Putamen (tissue), 1 donor: ENCODE measurements at places on chromosomes 6 and 20.

- DNase-seq = no peak
These were observed 23.6 kb upstream of the DNAAF9 start for GRCh38 chr20:3431109-3431508.

DNA sequence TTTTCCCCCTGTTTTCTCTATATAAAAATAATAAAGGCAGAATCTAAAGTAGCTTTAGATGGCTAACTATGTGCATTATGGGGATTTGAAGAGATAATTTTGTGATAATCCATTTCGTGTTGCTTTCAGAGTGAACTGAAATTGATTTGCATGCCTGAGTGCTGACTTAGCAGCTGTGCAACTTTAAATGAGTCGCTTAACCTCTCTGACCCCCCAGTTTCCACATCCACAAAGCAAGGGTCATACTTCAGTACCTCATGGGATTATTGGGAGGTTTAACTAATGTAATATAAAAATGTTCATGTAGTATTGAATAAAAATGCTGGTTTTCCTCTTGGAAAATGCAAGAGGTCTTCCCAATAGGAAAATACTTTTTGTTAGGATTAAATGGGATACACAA lies 63.8 kb upstream of the FABP7 start:
- DNase-seq = no peak

- no peak for DNase-seq
These were observed 11.9 kb downstream of the XKR7 start for GRCh38 chr20:31979713-31980426.

GRCh38 chr20:48277266-48277665 lies 492.0 kb upstream of the SULF2 start:
- no peak for DNase-seq

GRCh38 chr6:125124049-125124669 lies 29.4 kb upstream of the TPD52L1 start:
- no peak for DNase-seq

DNA sequence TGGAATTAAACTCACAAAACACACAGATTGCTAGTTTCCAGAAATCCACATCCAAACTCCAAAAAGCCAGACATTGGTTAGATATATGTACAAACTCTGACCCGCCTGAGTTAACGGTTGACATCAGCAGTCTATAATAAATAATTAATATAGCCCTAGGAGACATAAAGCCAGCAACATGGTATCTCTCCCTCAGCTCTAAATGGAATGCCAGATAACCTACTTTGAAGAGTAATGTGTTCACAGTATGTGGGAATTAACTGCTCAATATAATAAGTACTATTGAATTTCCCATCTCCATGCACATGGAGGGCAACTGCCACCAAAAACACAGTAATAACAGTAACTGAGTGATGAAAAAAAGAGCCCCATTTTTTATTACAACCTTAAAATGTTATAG lies 383.2 kb downstream of the CD83 start:
- DNase-seq = no peak

DNA sequence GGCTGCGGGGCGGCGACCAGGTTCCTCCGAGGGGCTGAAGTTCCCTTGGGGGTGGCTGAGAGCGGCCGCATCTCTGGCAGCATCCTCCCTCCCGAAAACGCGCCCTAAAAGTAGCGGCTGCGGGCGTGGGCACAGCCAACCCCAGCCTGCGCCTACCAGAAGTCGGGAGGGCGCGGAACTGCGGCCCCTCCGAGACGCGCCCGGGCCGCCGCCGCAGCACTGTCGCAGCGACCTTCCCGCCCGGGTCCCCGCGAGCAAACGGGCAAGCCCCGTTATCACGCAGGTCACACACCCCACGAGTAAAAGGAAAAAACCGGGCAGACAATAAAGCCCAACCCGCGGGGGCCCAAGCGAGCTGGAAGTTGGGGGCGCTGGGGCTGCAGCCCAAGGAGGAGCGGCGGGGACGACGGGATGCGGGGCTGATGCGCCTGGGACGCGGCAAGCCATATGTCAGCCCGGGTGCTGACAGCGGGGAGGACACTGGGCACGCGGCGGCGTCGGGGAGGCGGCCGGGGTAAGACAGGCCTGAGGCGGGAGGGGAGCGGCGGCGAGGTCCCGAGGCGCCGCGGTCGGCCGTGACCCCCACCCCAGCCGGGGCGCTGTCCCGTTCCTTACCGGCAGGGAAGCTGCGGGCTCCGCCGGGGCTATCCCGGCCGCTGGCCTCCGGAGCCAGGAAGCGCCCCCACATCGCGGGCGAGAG lies 659 bp downstream of the CEP85L start:
- DNase-seq = no peak
